Uterine smooth muscle cell (primary cell): ENCODE measurements at places on chromosomes 4 and X. TPM values are rescaled to one million over a fixed set of nuclear protein-coding genes. Genes with fewer than 3 reads are reported as not detected.

The TMEM271 gene
- total RNA-seq, result not detected in 2 replicates

The TLR6 gene
- 3.0 and 4.4 TPM in 2 replicates for total RNA-seq

The IBSP gene
- total RNA-seq, result not detected in 2 replicates

The PPBP gene
- not detected in 2 replicates for total RNA-seq

The CT45A2 gene
- not detected in 2 replicates for total RNA-seq

The HELQ gene
- 13.1 and 16.5 TPM in 2 replicates for total RNA-seq

The CXCL3 gene
- 2.1 and 3.3 TPM in 2 replicates for total RNA-seq

The FANCB gene
- 10.1 and 15.2 TPM in 2 replicates for total RNA-seq

The SEC24B gene
- 12.4 and 12.5 TPM in 2 replicates for total RNA-seq

The NLGN3 gene
- under 0.01 and 0.12 TPM in 2 replicates for total RNA-seq

The DGAT2L6 gene
- not detected in 2 replicates for total RNA-seq

The WNK3 gene
- 0.44 and 0.87 TPM in 2 replicates for total RNA-seq

The CLNK gene
- total RNA-seq, result not detected in 2 replicates

The DHRSX gene
- 18.9 and 22.0 TPM in 2 replicates for total RNA-seq

The DCAF12L2 gene
- 0.11 and 0.25 TPM in 2 replicates for total RNA-seq

The BEX1 gene
- total RNA-seq, result 3.1 and 4.4 TPM in 2 replicates

The TNIP3 gene
- total RNA-seq, result 0.25 and 0.77 TPM in 2 replicates

The MAP7D2 gene
- under 0.01 and 0.25 TPM in 2 replicates for total RNA-seq

The MAGEB17 gene
- not detected in 2 replicates for total RNA-seq

The SPANXA2 gene
- not detected in 2 replicates for total RNA-seq

The TRIM75 gene
- total RNA-seq, result not detected in 2 replicates

The CLDN22 gene
- total RNA-seq, result not detected in 2 replicates

The ACE2 gene
- not detected in 2 replicates for total RNA-seq

The SPP1 gene
- total RNA-seq, result 58.1 and 68.2 TPM in 2 replicates

The NR3C2 gene
- total RNA-seq, result 0.55 and 1.00 TPM in 2 replicates

The NKRF gene
- 4.2 and 4.8 TPM in 2 replicates for total RNA-seq

The FAM193A gene
- total RNA-seq, result 12.6 and 14.1 TPM in 2 replicates

The RASL11B gene
- total RNA-seq, result 0.33 TPM in 1 of 2 replicates, not detected in the other

The RIBC1 gene
- 0.66 and 0.75 TPM in 2 replicates for total RNA-seq

The L1CAM gene
- 2.7 and 5.5 TPM in 2 replicates for total RNA-seq
